ENCODE measurements at places on chromosomes 3 and 15. TPM values are rescaled to one million over a fixed set of nuclear protein-coding genes. Genes with fewer than 3 reads are reported as not detected.

DNA sequence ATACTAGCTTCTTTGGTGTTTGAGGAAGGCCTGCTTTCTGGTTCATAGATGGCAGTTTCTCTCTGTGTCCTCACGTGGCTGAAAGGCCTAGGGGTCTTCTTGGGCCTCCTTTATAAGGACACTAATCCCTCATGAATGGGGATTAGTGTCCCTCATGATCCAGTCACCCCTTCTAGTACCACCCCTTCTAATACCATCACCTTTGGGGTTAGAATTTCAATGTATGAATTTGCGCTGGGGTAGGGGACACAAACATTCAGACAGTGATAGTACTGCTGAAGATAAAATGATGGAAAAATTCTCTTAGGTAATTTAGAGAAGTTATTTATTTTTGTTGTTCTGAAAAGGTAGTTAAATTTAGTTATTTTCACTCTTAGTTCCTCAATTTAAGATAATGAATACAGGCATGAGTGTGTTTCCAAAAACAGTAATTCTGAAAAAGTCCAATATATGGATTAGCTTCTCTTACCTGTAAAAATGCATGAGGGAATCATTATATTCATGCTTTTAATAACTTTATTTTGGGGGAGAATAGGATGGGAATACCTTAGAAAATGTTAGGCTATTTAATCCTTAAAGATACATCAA lies 103.6 kb downstream of the FNDC3B start:
- H3K4me3 ChIP-seq, result no peak overlapping the region
- H3K27ac ChIP-seq, result no peak overlapping the region
- no peaks in the 10 kb centered on the region for H3K27me3 ChIP-seq
- no peak for DNase-seq
- H3K4me1 ChIP-seq, result peaks cover 2% of the 10 kb centered on the region

- H3K4me3 ChIP-seq, result no peak overlapping the region
- H3K27ac ChIP-seq, result no peak overlapping the region
- no peaks in the 10 kb centered on the region for H3K36me3 ChIP-seq
- peaks cover 2% of the 10 kb centered on the region for H3K27me3 ChIP-seq
- H3K4me1 ChIP-seq, result no peaks in the 10 kb centered on the region
Measured at GRCh38 chr3:131555456-131555855, 52.7 kb upstream of the MRPL3 start.

DNA sequence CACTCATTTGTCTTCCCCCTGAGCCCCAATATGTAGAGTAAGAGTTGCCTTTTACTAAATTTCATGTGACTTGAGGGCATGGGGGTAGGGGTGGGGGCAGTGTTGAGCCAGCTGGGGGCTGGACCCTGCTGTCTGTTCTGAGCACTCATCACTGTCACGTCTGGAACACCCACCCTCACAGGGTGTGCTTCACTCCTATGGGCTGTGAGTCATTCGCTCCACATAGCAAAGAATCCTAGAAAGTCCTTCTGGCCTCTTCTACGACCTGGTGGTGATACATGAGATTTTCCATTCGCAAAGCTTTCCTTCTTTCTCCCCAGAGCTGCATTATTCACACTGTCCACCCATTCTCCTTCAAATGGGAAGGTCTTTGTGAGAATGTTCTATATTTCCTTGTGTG lies 43.6 kb upstream of the MGLL start:
- no peaks in the 10 kb centered on the region for H3K4me1 ChIP-seq
- DNase-seq, result no peak
- H3K4me3 ChIP-seq, result no peak overlapping the region
- H3K27me3 ChIP-seq, result no peaks in the 10 kb centered on the region
- no peaks in the 10 kb centered on the region for H3K36me3 ChIP-seq

DNA sequence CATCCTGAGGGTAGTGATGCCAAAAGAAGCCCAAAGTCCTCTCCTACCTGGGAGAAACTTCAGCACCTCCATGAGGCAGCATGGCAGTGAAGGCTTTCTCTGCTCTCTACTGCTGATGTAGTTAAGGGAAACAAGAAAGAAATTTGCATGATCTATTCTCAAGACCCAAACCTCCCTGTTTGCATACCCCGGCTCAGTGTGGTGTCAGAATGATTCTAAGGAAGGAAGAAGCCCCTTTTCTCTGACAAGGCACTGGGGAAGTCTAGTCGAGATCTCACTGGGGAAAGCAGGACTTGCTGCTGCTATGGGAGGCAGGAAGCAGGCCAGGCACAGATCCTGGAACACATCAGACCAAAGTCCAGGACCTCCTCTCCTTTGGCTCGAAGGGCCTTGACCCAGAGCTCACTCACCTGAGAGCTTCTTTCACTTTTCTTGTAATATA lies 89.4 kb upstream of the ICE2 start:
- H3K36me3 ChIP-seq, result peaks cover 6% of the 10 kb centered on the region
- H3K27ac ChIP-seq, result peak overlapping the region; percentile 80
- peaks cover 70% of the 10 kb centered on the region for H3K4me1 ChIP-seq
- no peak for DNase-seq
- H3K4me3 ChIP-seq, result no peak overlapping the region
- no peaks in the 10 kb centered on the region for H3K27me3 ChIP-seq

Gene ARNT2
- not detected for total RNA-seq
